ENCODE measurements at places on chromosomes 7 and 10.

DNA sequence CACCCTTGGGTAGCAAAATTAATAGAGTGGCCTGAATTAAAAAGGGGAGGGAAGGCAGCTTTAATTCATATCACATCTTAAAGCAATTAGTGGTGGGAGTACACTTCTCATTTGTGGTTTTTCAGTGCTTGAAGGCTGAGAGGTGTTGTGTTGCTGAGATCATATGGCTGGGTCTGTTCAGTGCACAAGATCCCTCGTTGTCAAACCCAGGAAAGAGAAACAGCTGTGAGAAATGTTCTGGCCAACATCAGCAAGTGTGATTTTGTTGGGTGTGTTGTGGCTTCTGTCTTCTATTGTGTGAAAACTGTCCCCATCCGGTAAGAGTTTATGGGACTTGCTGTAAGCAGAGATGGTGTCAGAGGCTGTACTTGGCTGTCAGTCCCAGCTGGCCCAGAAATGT is 197.9 kb upstream of the BMPER start:
- DNase-seq = peak; percentile 88
- no peaks in the 10 kb centered on the region for H3K36me3 ChIP-seq
- H3K4me1 ChIP-seq = peaks cover 14% of the 10 kb centered on the region
- H3K27me3 ChIP-seq = no peaks in the 10 kb centered on the region

DNA sequence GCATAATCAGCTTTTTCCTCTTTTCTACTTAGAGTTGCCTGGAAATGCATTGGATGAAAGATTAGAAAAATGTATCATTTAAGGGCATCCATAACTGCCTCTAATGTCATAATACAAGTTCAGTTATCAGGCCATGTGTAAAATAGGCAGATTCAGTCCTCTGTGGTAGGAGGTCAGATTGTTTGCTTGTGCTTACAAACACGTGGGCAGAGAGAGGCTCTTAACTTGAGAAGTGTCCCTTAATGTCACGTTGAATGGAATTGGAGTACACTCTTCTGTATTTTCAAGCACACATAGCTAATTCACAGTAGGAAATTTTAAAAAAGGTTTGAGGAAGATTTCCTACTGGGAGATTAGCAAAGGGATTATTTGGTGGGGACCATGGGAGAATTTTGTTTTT is 359.8 kb upstream of the MTPN start:
- H3K27ac ChIP-seq = no peak overlapping the region
- no peak for DNase-seq
- no peaks in the 10 kb centered on the region for H3K4me1 ChIP-seq
- H3K36me3 ChIP-seq = no peaks in the 10 kb centered on the region

GRCh38 chr7:148882841-148883265 is 1.2 kb downstream of the EZH2 start:
- peak overlapping the region; percentile 75 for H3K4me3 ChIP-seq
- H3K4me1 ChIP-seq = peaks cover 4% of the 10 kb centered on the region
- peak overlapping the region; percentile 94 for H3K27ac ChIP-seq
- H3K27me3 ChIP-seq = no peaks in the 10 kb centered on the region
- no peaks in the 10 kb centered on the region for H3K36me3 ChIP-seq
- no peak for DNase-seq

DNA sequence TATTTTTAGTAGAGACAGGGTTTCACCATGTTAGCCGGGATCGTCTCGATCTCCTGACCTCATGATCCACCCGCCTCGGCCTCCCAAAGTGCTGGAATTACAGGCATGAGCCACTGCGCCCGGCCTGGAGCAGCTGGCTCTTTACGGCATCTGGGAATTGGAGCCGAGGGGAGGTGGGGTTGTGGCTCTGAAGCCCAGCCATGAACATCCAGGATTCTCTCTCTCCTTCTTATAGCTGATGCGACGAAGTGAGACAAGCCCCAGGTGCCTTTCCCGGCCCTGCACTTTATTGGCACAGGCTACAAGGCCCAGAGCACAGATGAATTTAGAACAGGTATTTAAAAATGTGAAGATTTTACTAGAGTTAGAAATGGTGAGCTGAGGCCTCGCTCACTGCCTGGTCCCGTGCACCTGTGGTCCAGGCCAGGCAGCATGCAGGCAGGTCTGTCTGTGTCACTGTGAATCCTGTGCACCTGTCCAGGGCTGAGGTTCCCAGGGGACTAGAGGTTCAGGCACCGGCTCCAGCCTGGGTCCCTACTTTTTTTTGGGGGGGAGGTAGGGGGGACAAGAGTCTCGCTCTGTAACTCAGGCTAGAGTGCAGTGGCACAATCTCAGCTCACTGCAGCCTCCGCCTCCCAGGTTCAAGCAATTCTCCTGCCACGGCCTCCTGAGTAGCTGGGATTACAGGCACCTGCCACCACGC is 379.7 kb upstream of the FOXK1 start:
- no peak for DNase-seq
- H3K27ac ChIP-seq = no peak overlapping the region
- H3K27me3 ChIP-seq = no peaks in the 10 kb centered on the region

- H3K4me3 ChIP-seq = no peak overlapping the region
- H3K4me1 ChIP-seq = no peaks in the 10 kb centered on the region
- no peaks in the 10 kb centered on the region for H3K27me3 ChIP-seq
- no peak overlapping the region for H3K27ac ChIP-seq
- no peak for DNase-seq
Observed at GRCh38 chr7:148821422-148821821, 62.7 kb downstream of the EZH2 start.

GRCh38 chr7:53672681-53673080 is 637.2 kb downstream of the POM121L12 start:
- peak; percentile 63 for DNase-seq
- no peaks in the 10 kb centered on the region for H3K27me3 ChIP-seq
- no peak overlapping the region for H3K27ac ChIP-seq
- no peaks in the 10 kb centered on the region for H3K36me3 ChIP-seq

- no peak for DNase-seq
- no peaks in the 10 kb centered on the region for H3K4me1 ChIP-seq
- H3K4me3 ChIP-seq = no peak overlapping the region
- no peak overlapping the region for H3K27ac ChIP-seq
- H3K27me3 ChIP-seq = no peaks in the 10 kb centered on the region
Observed at GRCh38 chr10:131569851-131570715, 258.6 kb upstream of the TCERG1L start.

DNA sequence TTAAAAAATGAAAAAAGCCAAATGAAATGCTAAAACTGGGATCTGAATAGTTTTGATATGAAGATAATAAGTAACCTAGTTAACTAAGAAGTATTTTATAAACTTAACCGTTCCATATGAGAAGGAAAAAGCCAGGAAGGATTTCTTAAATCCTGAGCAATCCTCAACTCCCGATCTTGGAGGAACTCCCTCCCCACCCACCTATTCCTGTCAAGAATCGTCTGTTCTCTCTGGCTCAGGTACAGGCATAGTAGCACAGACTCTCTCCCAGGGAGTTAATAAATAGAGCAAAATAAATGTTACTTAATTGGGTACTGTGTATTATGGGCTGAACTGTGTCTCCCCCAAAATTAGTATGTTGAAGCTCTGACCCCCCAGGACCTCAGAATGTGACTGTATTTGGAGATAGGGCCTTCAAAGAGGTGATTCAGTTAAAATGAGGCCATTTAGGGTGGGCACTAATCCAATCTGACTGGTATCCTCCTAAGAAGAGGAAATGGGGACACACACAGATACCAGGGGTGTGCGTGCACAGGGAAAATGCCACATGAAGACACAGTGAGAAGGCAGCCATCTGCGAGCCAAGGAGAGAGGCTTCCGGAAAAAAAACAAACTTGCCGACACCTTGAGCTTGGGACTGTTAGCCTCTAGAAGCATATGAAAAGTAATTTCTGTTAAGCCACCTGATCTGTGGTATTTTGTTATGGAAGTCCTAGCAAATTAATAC is 28.7 kb downstream of the PUS7 start:
- no peaks in the 10 kb centered on the region for H3K4me1 ChIP-seq
- H3K27me3 ChIP-seq = no peaks in the 10 kb centered on the region
- H3K27ac ChIP-seq = no peak overlapping the region
- no peak overlapping the region for H3K4me3 ChIP-seq
- H3K36me3 ChIP-seq = peaks cover 9% of the 10 kb centered on the region

DNA sequence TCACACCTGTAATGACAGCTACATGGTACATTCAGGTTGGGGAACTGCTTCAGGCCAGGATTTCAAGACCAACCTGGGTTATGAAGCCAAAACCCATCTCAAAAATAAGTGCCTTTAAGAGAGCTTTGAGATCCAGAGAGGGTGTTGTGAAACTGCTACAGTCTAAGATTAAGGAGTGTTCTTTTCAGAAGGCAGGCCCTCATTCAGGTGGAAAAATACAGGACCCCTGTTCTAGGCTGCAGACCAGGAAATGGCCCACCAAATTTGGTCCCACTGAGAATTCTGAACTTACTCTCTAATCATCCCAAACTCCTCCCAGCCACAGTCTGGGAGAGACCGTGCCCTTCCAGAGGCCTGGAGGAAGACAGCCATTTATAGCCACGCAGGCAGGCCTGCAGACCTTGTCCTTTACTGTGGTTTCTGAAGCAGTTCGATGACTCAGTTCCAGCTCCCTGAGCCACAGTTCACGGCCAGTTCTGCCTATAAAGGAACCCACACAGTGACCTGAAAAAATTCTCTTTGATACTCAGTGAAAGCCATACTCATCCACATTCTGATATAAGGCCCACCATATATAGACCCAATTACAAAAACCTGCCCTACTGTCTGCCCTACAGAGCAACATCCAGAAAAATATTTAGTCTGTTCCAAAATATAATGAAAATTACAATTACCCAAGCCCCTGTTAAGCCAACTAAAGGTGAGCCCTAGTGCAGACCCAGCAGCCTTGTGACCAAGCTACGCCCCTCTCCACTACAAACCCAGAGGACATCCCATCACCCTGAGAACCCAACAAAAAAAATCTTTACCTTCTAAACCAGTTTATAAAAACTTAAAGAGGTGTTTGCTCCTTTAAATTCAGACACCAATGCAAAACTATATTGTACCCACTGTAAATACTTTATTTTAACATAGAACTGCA is 21.2 kb downstream of the ZNF680 start:
- H3K27ac ChIP-seq = no peak overlapping the region
- H3K36me3 ChIP-seq = peaks cover 11% of the 10 kb centered on the region
- no peaks in the 10 kb centered on the region for H3K4me1 ChIP-seq
- DNase-seq = no peak

- no peaks in the 10 kb centered on the region for H3K36me3 ChIP-seq
- no peak overlapping the region for H3K27ac ChIP-seq
- no peak overlapping the region for H3K4me3 ChIP-seq
- DNase-seq = no peak
- H3K4me1 ChIP-seq = peaks cover 8% of the 10 kb centered on the region
Observed at GRCh38 chr7:128037081-128037480, 5.8 kb upstream of the LRRC4 start.

DNA sequence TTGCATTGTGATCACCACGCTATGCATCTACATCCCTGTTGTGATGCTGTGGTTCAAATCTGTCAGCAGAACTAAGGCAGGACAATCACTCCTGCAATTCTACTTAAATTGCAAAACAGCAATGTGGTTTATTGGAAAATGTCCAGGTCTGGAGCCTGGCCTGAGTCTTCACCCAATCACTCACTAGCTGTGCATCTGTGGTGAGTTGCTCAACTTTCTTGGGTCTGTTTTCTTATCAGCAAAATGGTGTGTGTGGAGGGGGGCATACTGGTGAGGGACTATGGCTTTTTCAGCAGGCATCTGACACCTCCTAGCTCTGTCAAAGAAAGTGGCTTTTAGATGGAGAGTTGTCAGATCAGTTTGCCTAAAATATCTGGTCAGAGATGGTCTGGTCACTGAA is 108.3 kb upstream of the FEZF1 start:
- peak; percentile 34 for DNase-seq
- no peaks in the 10 kb centered on the region for H3K4me1 ChIP-seq
- no peak overlapping the region for H3K4me3 ChIP-seq
- no peak overlapping the region for H3K27ac ChIP-seq

DNA sequence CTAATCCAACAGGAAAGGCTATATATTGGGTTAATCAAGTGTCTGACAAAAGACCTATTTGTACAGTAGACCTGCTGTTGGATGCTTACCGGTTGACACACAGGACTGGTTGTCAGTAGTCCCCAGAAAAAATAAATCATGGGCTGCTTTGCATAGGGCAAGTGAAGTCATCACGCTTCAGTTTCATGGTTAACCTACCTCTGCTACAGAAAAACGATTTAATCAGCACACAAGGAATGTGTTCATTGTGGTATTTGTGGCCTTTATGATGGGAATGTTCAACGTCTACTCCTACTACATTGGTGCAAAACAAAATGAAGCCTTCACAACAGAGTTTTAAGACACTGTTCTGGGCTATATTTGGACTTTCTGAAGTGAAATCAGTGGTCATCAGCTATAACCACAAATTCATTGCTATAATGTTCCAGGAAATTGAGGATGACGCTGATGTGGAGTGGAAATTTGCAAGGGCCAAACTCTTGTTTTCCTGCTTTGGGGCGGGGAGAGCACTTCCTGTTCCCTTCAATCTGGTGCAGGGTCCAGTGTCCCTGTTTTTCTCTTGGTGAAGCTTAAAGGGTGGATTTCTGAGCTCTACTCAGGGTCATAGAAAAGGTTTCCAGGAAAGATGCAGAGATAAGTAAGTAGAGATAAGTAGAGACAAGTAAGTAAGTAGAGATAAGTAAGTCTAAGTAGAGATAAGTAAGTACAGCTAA is 39.3 kb upstream of the GGCT start:
- no peaks in the 10 kb centered on the region for H3K27me3 ChIP-seq
- peaks cover under 1% of the 10 kb centered on the region for H3K4me1 ChIP-seq
- no peak overlapping the region for H3K27ac ChIP-seq
- H3K36me3 ChIP-seq = no peaks in the 10 kb centered on the region

DNA sequence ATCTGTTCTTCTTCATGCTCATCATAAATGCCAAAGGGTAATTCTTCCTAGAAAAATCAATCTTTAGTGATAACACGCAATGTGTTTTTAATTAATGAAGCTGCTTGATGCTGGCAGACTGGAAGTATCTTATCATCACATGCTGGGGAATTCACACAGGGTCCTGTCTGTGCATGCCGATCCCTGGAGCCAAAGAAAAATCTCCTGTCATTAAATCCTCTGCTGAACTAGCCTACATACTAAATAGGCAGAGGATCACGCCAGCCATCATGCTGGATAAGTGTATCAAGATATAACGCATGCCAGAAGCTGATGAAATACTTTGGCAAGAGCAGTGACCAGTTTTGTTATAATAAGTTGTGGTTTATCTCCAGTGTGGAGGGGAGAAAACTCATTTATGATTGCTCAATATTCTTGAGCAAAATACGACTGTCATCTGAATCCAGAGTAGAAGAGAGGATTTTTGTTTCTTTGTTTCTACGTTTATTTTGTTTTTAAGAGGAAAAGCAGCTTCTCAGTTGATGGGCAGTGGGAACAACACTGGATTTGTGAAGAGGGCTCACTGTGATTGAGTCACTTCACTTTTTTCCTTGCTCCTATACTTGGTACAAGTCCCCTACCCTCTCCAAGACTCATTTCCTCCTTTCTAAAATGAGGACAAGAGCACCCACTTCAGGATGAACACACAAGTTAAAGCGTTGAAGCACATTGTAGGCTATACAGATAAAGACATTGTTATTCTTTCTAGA is 649.1 kb downstream of the TNS3 start:
- no peaks in the 10 kb centered on the region for H3K36me3 ChIP-seq
- H3K27me3 ChIP-seq = no peaks in the 10 kb centered on the region
- H3K4me3 ChIP-seq = no peak overlapping the region
- no peaks in the 10 kb centered on the region for H3K4me1 ChIP-seq

- no peak overlapping the region for H3K4me3 ChIP-seq
- no peak for DNase-seq
- H3K36me3 ChIP-seq = peaks cover 20% of the 10 kb centered on the region
- peaks cover 83% of the 10 kb centered on the region for H3K4me1 ChIP-seq
- H3K27me3 ChIP-seq = no peaks in the 10 kb centered on the region
Observed at GRCh38 chr10:69497611-69498390, 46.5 kb downstream of the TSPAN15 start.

Measured in muscle of leg (tissue), 16 donors.